Activated T-helper 1 cell treated with anti-CD3 and anti-CD28 coated beads, Interleukin-12 subunit alpha, Interleukin-12 subunit beta, Interleukin-2, Interleukin-4 antibody, amounts not matched to agents 30 ng/mL and 10 ng/mL and 1 ng/mL, durations not matched to agents 14 hours and 24 hours and 36 hours (primary cell): ENCODE measurements at places on chromosomes 11 and 22. TPM values are rescaled to one million over a fixed set of nuclear protein-coding genes. Genes with fewer than 3 reads are reported as not detected.

EFEMP2 gene
- total RNA-seq: 6.5 and 7.9 TPM in 2 replicates

DNA sequence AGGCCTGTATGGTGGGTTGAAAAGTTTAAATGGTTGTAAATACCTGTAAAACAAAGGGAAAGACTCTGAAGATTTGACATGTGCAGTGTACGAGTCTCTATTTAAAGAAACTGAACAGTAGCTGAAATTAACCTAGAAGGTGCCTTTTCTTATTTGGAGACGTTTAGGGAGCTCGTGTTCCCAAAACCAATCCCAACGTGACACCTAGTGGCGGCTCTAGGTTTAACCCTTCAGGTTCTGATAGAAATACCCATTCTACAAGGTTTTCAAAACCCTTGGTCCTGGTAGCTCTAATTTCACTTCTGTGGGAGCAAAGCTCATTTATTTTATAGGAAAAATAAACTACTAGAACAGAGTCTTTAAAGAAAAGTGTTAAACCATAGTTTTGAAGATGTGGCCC, 258.3 kb downstream of the LRRC4C start:
- no peak for DNase-seq

RASSF10 gene
- total RNA-seq: not detected in 2 replicates

DAGLA gene
- total RNA-seq: 0.18 and 0.20 TPM in 2 replicates

CRYBB2 gene
- total RNA-seq: not detected in 2 replicates

DNA sequence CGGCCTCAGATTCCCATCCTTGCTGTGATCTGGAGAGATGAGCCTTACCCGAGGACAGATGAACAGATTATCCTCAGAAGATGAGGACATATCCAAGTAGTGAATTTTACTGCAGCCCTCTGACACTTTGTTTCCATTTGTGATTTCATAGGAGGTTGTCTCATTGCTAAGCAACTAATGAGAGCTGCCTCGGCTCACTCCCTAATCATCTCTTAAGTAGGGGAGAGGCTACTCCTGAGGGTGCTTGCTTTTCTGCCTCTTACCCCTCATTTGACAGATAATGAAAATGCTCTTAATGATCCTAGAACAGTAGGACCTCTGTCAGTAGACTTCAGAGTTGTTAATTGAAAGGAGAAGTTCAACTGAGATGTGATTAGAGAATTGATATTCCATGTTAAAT, 150.9 kb downstream of the TBC1D22A start:
- DNase-seq: no peak

APOA4 gene
- total RNA-seq: not detected in 2 replicates

DNA sequence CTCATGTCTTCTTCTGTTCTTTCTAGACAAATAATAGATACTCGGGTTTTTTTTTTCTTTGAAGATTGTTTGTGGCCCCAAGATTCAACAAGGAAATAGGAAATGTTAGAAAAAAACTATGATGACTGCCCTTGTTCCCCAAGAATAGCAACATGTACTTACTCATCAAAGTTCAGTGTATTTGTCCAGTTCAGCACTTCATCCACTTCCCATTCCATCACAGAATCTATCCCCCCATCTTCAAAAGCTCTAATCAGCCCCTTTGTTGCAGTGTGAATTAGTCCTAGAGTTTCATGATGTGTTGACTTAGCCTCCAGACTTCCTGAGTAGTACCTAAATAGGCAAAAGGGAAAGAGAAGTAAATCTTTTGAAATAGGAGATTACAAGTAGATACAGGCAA, 74.3 kb downstream of the C11orf65 start:
- no peak for DNase-seq

GRCh38 chr22:47678048-47678447, 915.6 kb downstream of the TBC1D22A start:
- DNase-seq: no peak

- peak; percentile 60 for DNase-seq
These were observed at the start of gene SLC43A3 for GRCh38 chr11:57426929-57427726. SLC43A3 (minus strand) TSS chr11:57427121; CDS start chr11:57426172, 949 bp downstream.

GRCh38 chr11:119421351-119421750, 1.6 kb downstream of the THY1 start:
- DNase-seq: no peak

BEST1 gene
- 0.29 TPM in 1 of 2 replicates, not detected in the other for total RNA-seq

IGLL5 gene
- total RNA-seq: not detected in 2 replicates

GRCh38 chr22:27173530-27173929, 516.1 kb downstream of the MIAT start:
- no peak for DNase-seq

C11orf16 gene
- not detected in 2 replicates for total RNA-seq

DNA sequence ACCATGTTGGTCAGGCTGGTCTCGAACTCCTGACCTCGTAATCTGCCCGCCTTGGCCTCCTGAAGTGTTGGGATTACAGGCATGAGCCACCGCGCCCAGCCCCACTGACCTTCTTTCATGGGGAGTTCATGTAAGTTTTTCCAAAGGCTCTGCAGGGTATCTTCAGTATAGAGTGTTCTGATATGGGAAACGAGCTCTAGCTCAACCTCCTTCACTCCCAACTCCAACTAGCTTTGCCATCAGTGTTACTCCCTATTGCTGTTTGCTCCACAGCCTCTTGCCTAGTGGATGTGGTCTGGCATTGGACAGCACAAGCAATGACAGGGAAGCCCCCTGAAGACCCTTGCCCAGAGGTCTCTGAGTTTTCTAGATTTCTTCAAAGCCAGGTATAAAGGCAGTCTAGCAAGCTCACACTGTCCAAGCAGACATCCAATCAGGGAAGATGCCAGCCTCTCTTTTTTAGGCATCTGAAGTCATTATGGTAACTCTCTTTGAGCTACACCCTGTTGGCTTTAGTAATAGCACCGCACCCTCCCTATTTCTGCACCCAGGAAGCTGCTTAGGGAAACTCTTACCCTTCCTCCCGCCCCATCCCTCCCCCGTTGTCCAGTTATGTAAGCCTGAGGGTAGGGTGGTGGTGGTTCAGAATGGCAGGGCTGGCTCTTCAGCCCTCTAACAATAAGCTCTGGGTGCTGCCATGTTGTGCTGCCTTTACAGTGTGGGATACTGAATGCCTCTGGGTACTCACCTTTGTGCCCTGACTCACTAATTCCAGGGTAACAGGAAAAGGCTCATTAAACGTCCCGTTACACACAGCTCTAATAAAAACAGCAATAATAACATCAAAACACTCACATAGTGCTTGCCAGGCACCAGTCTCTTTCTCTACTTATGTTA, 41.4 kb upstream of the CLDN5 start:
- no peak for DNase-seq

CENPM gene
- 82.0 and 84.6 TPM in 2 replicates for total RNA-seq

DNA sequence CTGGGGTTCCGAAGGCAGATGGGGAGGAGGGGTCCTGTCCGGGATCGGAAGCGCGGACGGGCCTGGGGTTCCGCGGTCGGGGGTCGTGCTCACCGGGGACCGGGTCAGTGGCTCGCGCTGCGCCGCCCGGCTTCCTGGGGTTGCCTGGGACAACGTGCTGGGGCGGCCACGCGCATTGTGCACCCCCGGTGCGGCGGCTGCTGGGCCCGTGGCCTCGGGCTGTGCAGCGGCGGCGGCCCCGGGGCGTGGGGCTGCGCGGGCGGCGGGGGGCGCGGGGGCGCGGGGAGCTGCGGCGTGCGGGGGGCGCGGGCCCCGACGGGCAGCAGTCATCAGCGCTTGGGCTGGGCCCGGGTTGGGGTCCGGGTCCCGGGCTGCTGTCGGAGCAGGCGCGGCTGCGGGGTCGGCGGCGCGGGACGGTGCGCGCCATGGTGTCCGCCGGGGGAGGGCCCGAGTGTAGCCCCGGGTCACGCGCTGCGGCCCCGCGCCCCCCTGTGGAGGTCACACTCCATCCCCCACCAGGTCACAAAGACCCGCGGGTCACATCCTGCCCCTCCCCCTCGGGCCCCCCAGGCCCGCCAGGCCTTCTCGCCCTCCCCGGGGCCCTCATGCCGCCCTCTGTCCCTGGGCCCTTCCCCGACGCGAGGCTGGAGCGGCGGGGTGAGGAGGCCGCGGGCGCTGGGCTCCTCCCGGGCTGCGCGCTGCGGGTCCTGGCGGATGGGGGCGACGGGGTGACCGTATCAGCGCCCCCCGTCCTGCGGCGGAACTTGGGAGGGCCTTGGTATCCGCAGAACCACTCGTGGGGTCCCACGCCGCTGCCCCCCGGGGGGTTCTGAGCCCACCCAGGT, at the start of gene TTLL8:
Gene TTLL8 (minus strand): TSS at position 238 of the 845 bp plus-strand sequence.
- no peak for DNase-seq

OR6A2 gene
- 0.31 and 0.47 TPM in 2 replicates for total RNA-seq

DNA sequence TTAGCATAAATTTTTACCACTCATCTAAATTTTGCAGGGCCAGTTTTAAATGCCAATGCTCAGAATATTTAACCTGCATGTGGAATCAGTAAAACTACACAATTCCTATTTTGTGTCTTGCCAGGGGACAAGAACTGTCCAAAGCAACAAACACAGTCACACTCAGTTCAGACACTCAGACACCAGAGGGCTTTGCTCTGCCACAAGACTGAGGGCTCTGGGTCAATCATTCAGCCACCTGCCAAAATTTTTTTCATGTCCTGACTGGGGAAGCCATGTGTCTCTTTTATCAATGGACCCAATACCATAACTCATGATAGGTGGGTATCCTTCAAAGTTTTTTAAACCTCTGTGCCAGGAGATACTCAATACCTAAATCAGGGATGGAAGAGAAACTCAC, 304.0 kb upstream of the ANO3 start:
- DNase-seq: no peak

PAFAH1B2 gene
- 71.8 and 83.6 TPM in 2 replicates for total RNA-seq
